WTC11 (cell line): ENCODE measurements at places on chromosomes 2 and 18.

GRCh38 chr2:170408461-170409163 lies 230.7 kb downstream of the MYO3B start:
- peak; percentile 35 for DNase-seq

DNA sequence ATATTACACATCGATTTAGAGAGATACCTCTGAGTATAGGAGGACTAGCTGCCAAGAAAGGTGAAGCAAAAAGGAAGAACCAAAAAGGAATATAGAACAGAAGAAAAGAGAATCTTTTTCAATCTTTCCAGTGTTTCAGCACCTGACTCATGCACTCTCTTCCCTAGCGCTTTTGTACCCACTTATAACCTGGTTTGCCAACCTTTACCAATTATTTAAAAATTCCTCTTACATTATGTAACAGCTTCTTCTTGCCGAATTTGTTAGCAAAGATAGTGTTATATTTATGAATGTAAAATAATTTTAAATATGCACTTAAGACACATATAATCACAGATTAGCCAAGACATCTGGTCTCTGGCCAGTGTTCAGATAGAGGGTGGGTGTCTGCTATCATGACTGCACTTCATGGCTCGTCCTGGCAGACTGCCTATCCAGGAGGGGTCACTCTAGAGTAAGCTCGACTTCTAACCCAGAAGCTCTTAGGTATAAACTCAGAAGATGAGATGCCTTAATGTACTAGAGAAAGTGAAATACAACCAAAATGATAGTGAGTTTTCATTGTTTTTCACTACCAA lies 122.9 kb downstream of the ATAD2B start:
- peak; percentile 39 for DNase-seq

DNA sequence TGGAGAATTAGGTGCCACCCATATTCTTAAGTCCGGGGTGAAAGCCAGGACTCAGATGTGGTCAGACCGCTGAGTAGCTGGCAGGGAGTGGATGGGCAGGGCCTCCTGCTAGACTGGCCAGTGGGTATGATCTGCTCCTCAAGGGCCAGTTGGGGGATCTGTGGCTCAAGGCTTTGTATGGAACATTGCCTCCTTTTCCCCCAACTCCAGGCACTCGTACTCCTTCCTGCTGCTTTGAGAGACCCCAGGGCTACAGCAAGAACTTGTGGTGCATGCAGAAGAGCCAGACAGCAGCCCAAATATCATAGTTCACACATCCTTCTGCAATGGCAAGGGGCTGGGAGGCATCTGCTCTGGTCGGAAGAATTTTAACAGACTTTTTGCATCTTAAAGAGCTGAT lies 61.7 kb downstream of the PDCL3 start:
- no peak for DNase-seq

GRCh38 chr2:239670463-239671120 lies 269.8 kb upstream of the HDAC4 start:
- no peak for DNase-seq

GRCh38 chr18:57915865-57916582 lies 112.9 kb upstream of the ATP8B1 start:
- DNase-seq: no peak

GRCh38 chr18:63105636-63106316 lies 213.8 kb downstream of the BCL2 start:
- DNase-seq: no peak

DNA sequence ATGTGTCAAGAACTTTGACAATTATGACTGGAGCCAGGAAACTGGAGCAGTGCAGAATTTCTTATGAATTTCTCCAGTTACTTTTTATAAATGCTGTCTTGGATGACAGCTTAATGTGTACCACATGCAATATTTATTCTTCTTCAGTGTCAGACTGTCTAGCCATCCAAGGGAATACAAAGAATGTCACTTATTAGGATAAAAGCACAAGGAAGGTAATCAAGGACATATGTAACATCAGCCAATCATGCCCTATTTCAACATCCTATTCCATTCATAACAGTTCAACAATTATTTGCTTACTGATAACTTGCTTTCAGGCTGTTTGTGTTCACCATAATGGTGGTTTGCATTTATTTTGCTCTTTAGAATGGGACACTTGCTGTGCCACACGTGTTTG lies 139.8 kb downstream of the OLA1 start:
- no peak for DNase-seq

DNA sequence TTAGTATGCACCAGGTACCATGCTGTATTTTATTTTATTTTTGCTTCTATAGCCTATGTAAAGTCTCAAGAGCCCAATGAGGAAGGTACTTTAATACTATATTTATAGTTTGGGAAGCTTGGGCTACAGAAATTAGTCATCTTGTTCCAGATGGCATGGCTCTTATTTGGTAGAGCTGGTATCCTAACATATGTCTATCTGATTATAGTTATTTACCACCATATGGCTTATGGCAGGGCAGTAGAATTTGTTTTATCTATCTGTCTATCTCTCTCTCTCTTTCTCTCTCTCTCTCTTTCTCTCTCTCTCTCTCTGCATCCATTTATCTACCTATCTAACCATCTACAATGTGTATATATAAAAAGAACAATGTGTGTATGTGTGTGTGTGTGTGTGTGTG lies 1293.7 kb upstream of the SLC39A10 start:
- DNase-seq: no peak

GRCh38 chr2:114076961-114077360 lies 187.1 kb downstream of the ACTR3 start:
- DNase-seq: no peak

GRCh38 chr18:26290385-26290784 lies 64.1 kb downstream of the TAF4B start:
- no peak for DNase-seq

GRCh38 chr2:234996069-234996940 lies 44.5 kb downstream of the SH3BP4 start:
- DNase-seq: peak; percentile 80

- peak; percentile 48 for DNase-seq
Observed at GRCh38 chr2:88416016-88416663, 36.4 kb downstream of the FOXI3 start.

GRCh38 chr2:180258041-180258537 lies 251.0 kb upstream of the CWC22 start:
- no peak for DNase-seq

DNA sequence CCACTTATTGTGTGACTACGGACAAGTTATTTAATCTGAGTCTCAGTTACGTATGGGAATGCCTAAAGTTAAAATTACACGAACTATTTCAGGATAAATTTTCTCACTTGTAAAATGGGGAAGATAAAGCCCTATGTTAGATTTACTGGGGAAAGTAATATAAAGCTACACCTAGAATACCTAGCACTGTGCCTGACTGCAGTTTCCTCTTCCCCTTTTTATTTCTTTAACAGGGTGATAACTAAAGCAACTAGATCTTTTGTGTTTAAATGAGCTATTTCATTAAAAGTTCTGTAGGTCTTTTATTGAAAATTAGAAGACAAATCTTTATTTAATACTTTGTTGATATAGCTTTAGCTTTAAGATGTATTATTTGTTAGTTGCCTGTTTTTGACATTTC lies 5.0 kb downstream of the B3GNT2 start:
- DNase-seq: no peak

DNA sequence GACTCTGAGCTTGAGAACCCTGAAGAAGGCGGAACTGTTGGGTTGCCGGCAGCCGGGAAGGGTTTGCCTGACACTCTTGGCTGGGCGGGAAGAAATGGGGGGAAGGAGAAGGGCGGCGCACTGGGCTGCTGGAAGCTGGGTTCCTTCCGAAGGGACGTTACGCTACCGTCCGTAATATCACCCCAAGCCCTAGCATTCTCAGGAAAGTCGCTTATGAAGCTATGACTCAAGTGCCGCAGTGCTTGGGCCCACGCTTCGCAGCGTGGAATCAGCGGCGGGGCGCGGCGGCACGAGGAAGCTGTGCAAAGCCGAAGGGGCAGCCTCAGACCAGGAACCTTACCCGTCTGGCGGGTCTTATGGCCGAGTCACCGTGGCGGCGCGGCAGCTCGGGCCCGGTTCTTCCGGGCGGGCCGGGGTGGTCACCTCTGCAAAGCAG lies 50.2 kb upstream of the SIGLEC15 start:
- DNase-seq: peak; percentile 62

DNA sequence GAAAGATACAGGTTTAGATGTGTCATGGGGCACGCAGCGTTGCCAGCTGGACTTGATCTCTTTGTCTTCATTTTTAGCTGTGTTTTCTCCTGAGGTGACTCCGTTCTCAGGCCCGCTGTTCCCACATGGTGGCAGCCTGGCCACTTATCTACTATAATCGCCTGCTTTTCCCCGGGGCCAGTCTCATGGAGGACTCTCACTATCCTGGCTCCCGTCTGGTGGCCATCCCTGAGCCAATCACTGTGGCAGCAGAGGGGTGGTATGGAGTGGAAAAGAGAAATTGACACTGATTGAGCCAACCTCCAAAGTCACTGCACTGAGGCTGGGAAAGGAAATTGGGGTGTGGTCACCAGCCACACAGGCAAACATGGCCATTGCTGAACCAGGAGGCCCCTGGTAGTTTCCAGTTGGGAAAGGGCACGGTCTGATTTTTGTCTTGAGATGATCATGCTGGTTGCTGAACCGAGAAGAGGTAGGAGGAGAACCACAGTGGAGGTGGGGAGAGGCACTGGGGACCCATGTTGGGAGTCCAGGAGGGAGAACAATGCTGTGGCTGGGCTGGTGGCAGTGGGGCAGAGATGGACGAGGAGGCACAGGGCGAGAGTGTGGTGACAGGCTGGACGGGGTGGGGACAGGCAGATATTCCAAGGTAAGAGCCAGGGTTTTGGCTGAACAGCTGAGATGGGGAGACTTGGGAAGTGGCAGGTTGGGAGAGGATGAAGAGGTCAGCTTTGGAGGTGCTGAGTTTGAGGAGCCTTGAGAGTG lies 45.6 kb downstream of the KCNIP3 start:
- no peak for DNase-seq

DNA sequence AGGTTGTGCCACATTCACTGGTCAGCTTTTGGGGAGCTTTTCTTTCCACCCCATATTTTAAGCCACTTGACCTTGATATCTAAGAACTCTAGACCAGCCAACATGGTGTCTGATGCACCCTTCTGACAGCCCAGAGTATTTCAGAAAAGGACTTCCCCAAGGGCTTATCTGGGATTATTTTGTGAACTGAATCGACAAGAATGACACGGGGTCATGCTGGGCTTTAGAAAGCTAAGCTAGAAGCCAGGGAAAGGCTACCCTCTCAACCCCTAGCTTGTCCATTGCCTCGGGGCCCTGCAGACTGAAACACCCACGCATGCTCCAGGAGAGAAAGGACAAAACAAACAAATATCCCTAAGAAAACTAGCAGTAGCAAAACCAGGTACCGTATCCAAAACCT lies 16.0 kb downstream of the SLC4A5 start:
- DNase-seq: no peak

DNA sequence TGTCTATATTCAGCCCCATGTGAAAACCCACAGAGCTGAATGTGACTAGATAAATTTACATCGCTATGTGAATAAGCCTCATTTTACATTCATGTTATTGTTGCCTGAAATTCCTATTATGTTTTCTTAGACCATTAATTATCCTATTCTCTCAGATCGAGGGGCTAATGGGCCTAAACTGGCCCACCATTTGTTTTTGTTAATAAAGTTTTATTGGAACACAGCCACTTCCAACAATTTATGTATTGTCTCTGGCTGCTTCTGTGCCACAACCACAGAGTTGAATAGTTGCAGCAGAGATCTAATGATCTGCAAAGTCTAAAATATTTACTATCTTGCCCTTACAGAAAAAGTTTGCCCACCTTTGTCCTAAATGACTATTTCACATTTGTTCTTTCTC lies 61.0 kb downstream of the KLHL14 start:
- DNase-seq: no peak

DNA sequence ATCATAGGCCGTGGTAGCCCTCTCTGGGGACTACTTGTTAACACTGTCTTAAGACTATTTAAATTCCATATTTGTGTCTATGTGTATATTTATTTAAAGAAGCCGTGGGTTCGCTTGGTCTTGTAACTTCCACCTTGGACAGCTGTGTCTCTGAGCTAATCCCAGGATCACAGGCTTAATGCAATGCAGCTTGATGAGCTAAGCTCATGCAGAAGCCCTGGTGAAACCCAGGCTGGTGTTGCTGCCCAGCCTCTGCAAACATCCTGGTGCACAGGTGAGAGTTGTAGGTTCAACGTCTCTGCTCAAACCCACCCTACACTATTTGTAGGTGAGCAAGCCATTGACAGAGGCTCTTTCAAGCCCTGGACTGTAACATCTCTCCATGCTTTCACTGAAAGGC lies 211.8 kb downstream of the FAM210A start:
- DNase-seq: no peak

- no peak for DNase-seq
Observed at GRCh38 chr2:21381421-21381820, 257.7 kb downstream of the TDRD15 start.

- DNase-seq: no peak
Observed at GRCh38 chr2:240507778-240508251, 50.0 kb downstream of the ANKMY1 start.

DNA sequence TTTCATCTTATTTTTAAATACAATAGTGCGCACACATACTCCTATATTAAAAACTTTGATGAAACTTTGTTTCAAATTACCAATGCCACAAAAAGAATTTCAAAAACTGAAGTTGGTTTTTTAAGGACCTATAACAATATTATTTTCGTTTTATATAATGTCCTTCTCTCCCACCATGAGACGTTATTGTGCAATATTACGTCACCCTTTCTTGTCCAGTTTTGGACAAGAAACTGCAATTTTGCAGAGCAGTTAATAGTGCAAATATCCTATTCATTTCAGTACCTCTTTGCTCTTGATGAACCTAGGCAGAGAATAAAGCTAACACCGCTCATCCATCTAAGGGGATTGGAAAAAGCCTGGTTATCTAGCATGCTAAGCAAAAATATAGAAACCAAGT lies 9.7 kb upstream of the ZNF516 start:
- DNase-seq: no peak

DNA sequence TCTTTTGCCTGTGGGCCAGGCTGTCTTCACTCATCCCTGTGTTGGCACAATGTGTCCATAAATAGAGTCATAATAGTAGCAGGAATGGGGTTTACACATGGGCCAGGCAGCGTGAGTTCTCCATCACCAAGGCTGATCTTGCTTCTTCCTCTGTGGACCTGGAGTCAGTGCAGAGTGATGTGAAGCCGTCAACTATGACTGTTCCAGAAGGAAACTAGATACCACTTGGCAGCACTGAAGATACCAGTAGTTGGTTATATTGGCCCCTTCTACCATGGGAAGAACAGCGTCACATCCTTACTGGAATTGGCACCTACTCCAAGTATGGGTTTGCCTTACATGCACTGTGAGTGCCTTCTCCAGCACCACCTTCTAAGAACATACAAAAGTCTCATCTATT lies 30.2 kb downstream of the COPS8 start:
- no peak for DNase-seq

DNA sequence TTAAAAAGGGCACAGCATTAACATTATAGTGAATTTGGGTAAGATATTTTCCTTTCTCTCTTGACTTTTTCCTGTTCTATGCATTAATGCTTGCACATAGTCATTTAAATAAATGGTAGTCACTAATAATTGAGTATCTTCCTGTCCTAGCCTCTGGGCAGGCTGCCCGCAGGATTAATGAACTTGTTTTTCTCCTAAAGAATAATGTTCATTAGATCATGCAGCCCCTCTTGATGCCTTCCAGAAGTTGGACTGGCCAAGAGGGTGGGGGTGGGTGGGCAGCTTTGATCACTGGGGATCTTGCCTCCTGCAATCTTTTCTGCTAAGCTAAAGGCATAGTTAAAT lies 514.5 kb upstream of the CDH2 start:
- DNase-seq: no peak

- DNase-seq: no peak
Observed at GRCh38 chr2:151907286-151908203, 79.3 kb upstream of the ARL5A start.

GRCh38 chr2:43136011-43136799 lies 90.2 kb downstream of the ZFP36L2 start:
- no peak for DNase-seq
